Motor neuron (in vitro differentiated cells): ENCODE measurements at places on chromosomes 7 and 10. TPM values are rescaled to one million over a fixed set of nuclear protein-coding genes. Genes with fewer than 3 reads are reported as not detected.
A peak's percentile ranks its signal among the peaks of the same experiment; 100 is the strongest.

GRCh38 chr10:80946957-80947726 is 409.4 kb downstream of the SH2D4B start:
- ATAC-seq = no peak

Gene PRKAR2B
- 17.7 and 19.8 TPM in 2 replicates for total RNA-seq

Gene MNX1
- 7.5 and 14.8 TPM in 2 replicates for total RNA-seq

DNA sequence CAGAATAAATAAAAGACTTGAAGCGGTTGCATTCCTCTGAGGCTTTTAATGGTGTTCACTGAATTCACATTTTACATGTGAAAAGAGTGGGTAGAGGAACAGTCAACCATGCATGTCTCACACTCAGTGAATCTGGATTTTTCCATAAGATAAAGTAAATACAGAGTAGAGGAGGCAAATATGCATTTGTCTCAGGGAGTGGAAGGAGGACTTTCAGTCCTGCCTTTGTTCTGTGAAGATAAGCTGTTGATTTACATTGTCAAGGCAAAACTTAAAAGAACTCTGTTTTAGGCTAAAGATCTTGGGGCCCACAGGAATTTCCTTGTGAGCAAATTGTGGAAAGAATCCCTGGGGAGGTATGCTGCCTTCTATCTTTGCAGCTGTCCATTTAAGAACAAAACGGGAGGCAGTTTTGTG is 825.3 kb upstream of the MBL2 start:
- peak; percentile 74 for ATAC-seq

- ATAC-seq = no peak
Measured at GRCh38 chr7:73351447-73352167, 23.6 kb downstream of the FKBP6 start.

DNA sequence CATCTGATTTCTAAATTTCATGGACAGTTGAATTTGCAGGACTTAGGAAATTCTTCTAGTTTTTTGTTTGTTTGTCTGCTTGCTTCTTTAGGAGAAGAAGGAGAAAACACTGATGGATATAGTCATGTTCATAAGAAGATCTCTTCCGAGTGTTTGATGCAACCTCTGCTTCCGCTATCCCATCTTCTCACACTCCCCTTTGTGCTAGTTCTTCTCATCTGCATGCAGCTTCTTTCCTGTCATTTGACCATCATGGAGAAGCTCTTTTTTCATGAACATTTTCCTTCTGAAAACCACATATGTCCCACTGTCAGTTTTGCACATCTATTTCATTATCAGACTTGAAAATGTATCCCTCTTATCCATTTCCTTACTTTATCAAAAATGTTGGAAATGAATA is 346.9 kb upstream of the PRKCQ start:
- no peak for ATAC-seq

- ATAC-seq = peak; percentile 57
Measured at GRCh38 chr10:111076682-111077478, at the start of gene ADRA2A. TSS of gene ADRA2A (plus strand) at chr10:111077029. CDS start at chr10:111077997, 968 bp downstream.

DNA sequence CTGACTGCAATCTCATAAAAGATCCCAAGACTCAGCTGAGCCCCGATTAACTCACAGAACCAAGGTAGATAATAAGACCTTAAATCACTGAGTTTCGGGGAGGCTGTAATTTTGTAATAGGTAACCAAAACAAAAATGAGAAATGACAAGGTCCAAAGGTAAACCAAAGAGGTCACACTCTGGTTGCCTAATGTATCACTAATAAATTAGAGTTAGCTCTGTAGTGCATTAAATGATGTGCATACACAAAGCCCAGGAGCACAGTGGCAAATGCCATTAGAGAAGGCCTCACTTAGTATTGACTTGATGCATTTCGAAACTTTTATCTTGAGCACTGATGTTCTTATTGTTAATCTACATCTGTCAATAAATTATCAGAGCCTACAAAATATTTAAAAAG is 237.7 kb upstream of the CCDC6 start:
- no peak for ATAC-seq

Gene ACTR3C
- total RNA-seq = 1.1 and 2.2 TPM in 2 replicates

Gene RPEL1
- 0.49 and 0.85 TPM in 2 replicates for total RNA-seq

GRCh38 chr7:4724648-4725013 is 42.5 kb downstream of the FOXK1 start:
- ATAC-seq = peak; percentile 21

GRCh38 chr7:121761399-121761798 is 111.6 kb upstream of the PTPRZ1 start:
- no peak for ATAC-seq

DNA sequence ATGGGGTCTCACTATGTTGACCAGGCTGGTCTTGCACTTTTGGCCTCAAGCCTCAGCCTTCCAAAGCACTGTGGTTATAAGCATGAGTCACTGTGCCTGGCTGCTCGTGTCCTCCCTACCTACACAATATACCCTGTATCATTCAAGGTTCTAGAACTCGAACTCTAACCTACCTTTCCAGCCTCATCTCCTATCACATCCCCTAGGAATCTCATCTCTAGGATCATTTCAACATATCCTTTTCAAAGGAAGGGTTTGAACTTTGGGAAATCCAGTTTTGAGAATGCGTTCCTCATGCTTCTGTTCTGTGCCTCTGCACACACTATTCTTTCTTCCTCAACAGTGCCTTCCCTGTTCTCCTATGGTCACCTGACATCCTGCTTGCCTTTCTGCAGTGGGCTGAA is 87.8 kb upstream of the RHEB start:
- ATAC-seq = no peak

GRCh38 chr10:4013651-4014121 is 228.7 kb upstream of the KLF6 start:
- ATAC-seq = no peak

GRCh38 chr10:12332572-12333379 is 16.6 kb upstream of the CAMK1D start:
- no peak for ATAC-seq

Gene NRG3
- total RNA-seq = 0.16 and 0.36 TPM in 2 replicates

DNA sequence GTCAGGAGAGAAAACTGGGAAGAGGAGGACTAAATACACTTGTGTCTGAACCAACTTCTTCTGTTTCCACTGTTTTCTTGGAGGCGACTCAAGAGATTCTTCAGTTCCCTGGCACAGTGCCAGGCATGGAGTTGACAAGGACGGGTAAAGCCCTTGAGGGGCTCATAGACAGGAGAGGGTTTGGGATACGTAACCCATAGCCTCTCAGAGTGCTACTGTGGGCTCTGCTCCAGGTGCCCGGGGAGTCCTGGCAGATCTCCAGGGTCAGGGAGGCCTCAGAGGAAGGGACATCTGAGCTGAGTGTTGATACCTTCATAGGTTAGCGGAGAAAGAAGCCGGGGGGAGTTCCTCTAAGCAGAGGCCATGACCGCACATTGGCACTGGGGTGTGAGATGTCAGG is 42.0 kb downstream of the GALNT17 start:
- ATAC-seq = no peak

- ATAC-seq = no peak
Measured at GRCh38 chr10:99234791-99235657, 628 bp downstream of the HPSE2 start.

DNA sequence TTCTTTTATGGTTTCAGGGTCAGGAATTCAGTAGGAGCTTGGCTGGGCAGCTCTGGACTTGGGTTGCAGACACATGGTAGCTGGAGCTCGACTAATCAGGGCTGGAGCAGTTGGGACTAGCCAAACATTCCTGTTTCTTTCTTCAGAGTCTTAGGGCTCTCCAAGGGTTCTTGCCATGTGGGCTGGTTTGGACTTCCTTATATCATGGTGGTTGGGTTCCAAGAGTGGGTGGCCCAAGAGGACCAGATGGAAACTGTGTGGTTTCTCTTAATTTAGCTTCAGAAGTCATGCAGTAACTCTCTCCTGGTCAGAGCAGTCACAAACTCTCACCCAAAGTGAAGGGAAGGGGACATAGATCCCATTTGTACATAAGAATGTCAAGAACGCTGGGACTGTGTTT is 270.1 kb upstream of the FZD1 start:
- no peak for ATAC-seq

- no peak for ATAC-seq
Measured at GRCh38 chr7:138833596-138833995, 35.6 kb upstream of the ATP6V0A4 start.

Gene ASB15
- 0.09 TPM in 1 of 2 replicates, not detected in the other for total RNA-seq

Gene PCGF6
- total RNA-seq = 9.3 and 10.4 TPM in 2 replicates

DNA sequence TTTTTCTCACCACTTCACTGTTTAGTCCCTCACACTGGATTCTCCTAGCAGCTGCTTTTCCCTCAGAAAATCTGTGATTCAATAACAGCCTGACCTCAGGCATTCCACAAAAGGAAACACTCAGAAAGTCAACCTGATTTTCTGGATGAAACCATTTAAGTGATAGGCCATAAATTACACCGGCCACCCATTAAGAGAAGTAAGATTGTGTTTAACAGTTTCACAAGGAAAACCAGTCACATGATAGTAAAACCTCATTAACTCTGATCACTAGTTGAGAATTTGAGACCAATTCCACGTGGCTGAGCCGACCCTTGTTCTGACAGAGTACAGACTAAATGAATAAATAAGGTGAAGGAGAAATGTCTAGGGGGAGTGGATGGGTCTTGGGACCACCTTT is 7.7 kb downstream of the GRM8 start:
- ATAC-seq = peak; percentile 79

Gene LARP4B
- total RNA-seq = 28.7 and 35.3 TPM in 2 replicates

DNA sequence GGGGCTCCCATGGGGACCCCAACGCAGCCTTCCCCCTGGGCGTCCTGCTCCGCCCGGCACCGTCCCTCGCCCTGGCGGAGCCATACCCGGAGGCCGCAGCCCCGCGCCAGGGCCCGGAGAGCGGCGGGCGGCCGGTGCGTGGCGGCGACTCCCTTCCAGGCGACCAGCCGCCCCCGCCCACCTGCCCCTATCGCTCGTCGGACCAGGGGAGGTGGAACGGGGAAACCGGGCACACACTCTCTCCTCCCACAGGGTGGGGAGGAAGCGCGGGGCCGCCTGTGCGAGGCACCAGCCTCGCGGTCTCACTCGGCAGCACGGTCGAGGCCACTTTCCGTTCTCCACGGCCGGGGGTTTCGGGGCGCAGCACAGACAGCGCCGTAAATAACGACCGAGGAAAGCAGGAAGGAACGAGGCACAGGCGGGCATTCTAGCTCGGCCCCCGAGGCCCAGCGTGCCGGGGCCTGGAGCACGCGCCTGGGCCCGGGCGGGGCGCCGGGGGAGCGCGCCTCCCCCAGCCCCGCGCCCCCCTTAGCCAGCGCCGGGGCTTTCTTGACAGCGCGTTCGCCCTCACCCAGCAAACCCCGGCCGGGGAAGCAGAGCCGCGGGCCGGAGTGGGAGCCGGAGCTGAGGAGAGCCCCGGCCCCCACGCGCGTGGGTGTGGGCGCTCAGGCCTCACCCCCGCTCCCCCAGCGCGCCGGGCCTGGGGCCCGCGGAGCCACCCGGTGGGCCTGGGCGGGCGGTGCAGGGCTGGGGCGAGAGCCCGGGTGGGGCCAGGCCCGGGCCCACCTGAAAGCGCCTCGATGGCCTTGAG is 936 bp downstream of the IGF2BP3 start:
- ATAC-seq = no peak

Gene KIAA1549
- total RNA-seq = 12.5 and 14.3 TPM in 2 replicates

Gene GNAI1
- 32.1 and 32.4 TPM in 2 replicates for total RNA-seq
